SK-MEL-5 (cell line): ENCODE measurements at places on chromosomes 16 and 17. TPM values are rescaled to one million over a fixed set of nuclear protein-coding genes. Genes with fewer than 3 reads are reported as not detected.

GRCh38 chr16:30394592-30395154 lies 547 bp upstream of the ZNF48 start:
- DNase-seq, result no peak

DNA sequence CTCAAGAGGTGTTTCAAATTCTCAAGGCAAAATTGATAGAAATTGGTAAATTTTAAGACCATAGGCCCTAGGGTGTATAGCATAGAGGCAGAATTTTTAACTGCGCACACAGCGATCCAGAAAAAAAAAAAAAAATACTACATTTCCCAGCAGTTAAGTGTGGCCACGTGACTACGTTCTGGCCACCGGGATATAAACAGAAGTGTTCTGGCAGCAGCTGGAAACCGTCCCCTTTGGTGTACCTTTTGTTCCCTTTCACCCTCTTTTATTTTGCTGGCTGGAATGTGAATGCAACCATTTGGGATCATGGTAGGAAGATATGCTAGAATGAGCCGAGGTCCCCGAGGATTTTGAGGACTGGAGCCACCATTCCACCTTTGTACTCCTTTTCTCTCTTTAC lies 52.7 kb upstream of the AKAP1 start:
- DNase-seq, result no peak

DNA sequence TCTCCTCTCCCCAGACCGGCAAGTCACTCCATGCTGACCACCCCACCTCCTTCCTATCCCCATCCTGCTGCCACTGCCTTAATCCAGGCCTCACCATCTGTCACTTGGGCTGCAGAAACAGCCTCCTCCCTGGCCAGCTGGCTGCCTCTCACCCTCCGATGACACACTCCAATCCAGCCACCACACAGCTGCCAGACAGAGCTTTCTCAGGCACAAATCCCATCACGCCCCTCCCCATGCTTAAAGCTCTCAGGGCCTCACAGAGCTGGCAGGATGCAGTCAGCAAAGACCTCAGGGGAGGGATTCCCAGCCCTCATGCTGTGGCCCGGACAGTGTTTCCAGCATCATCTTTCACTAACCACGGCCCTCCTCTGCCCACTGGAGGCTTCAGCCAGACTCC lies 13.7 kb downstream of the CAMKK1 start:
- no peak for DNase-seq

DNA sequence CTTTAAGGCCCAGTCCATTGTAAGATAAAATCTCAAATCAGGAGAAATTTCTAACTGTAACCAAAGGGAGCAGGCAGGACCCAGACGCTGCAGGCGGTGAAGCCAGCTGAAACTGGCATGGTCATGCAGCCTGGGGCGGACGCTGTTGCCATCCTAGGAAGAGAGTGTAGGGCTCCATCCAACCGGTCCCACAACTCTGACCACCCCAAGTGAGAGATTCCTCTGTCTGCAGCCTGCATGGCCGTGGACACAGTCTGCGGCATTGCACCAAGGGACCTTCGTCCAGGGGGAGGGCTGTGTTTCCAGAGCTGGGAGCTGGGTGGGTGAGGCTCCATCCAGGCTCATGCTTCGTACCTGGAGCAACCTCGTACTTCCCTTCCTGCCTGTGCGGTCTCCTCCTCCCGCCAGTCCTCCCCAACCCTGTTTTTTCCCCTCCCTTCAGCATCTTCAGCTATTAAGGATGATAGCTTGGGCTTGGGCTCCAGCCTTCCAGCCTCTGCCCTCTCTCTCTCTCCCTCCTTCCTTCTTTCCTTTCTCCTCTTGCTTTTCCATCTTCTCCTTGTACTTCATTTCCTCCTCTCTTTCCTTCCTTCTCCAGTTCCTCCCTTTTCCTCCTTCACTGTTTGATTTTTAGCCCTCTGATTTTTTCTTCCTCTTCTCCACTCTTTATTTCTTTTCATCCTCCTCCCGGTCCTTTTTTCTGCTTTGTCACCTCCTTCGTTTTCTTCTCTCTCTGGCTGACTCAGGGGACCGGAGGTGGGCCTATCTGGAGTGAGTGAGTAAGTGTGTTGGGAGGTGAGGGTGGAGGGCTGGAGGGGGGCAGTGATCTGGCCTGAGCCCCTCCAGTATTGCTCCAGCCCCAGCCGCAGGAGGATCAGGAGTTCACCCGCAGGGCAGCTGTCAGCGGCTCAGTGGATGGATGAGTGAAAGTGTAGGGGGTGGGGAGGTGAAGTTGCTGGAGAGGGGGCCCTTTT lies 17.0 kb upstream of the LHX1 start:
- DNase-seq, result no peak

DNA sequence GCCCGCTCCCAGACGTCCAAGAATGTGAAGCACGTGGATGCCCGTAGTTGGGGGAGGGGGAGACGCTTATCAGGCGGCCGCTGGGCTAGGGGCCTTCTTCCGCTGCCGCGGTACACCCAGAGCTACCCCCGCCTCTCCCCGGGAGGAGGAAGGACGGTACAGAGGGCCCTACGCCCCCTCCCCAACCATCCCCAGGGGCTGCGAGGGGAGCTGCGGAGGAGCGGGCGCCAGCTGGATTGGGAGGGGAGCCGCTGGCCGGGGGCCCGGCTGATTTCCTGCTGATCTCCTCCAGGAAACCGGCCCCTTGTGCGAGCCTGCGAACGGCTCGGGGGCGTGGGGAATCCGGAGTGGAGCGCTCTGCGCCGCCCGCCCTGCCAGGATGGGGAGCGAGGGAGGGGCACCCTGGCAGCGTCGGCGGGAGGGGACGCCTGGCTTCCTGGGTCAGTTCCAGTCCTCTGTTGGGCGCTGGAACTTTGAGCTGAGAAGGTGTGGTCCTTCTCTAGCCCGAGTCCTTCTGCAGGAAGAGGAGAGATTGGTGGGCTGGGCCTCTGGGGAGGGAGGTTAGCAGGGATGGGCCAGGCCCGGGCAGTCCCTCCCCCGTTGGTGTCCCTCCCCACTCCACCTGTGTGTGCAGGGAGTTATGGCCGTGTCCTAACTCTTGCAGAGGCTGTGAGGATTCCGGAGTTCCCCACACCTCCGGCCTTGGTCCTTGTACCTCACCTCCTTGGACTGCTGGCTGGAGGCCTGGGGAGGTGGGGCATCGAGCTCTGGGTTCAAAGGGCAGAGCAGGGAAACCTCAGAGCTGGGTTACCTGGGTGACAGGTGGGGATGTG lies 19.2 kb downstream of the GJD3 start:
- DNase-seq, result no peak

DNA sequence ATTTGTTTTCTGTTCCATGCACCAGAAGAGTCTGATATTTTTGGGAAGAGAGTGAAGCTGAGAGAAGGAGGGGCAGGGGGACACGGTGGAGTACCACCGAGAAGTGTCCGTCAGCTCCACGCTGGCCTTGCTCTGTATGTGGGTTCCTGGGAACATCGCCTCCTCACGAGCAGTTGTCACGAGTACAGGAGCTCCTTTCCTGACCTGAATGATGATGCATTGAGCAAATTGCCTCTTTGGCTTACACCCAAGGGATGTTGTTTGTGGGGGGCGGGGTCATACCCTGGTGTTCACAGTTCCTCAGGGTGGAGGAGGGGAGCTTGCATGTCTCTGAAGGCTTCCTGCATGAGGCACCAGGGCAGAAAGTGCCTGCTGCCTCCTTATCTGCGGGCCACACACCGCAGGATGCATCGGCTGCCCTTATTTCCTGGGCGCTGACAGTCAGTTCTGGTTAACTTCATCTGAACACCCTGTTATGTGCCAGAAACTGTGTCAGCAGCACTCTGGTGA lies 36.2 kb downstream of the RGS9 start:
- DNase-seq, result peak; percentile 49

GRCh38 chr17:34711646-34712045 lies 132.3 kb downstream of the TMEM132E start:
- DNase-seq, result no peak

- no peak for DNase-seq
These were observed 878 bp downstream of the TRIM72 start for GRCh38 chr16:31214708-31215286.

- no peak for DNase-seq
These were observed 78.5 kb upstream of the CLEC3A start for GRCh38 chr16:77943801-77944200.

- DNase-seq, result no peak
These were observed 80.1 kb upstream of the TRAP1 start for GRCh38 chr16:3797473-3797872.

GRCh38 chr16:30829130-30830071 lies 42.4 kb upstream of the ZNF629 start:
- DNase-seq, result no peak

GRCh38 chr16:25838724-25839186 lies 147.0 kb downstream of the HS3ST4 start:
- DNase-seq, result peak; percentile 68

GRCh38 chr17:50218071-50218759 lies 16.8 kb upstream of the COL1A1 start:
- DNase-seq, result no peak

DNA sequence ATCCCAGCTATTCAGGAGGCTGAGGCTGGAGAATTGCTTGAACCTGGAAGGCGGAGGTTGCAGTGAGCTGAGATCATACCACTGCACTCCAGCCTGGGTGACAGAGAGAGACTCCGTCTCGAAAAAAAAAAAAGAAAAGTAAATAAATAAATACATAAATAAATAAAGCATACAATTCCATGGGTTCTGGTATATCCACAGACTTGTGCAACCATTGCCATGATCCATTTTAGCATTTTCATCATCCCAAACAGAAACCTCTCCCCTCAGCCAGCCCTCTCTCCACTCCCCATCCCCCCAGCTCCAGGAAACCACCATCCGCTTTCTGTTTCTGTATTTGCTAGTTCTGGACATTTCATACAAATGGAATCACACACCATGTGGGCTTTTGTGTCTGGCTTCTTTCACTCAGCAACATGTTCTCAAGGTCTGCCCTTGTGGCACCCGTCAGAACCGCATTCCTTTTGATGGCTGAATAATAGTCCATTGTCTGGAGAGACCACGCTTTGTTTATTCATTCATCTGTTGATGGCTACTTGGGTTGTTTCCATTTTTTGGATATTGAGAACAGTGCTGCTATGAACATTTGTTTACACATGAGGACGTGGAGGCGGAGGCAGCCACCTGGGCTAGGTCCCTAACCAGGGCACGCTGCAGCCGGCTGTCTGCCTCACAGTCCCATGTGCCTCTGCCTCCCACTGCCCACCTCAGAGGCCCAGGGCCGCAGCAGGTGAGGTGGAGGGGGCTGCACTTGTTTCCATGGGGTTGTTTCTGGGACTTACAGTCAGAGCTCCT lies 76.2 kb downstream of the NT5M start:
- peak; percentile 97 for DNase-seq

DNA sequence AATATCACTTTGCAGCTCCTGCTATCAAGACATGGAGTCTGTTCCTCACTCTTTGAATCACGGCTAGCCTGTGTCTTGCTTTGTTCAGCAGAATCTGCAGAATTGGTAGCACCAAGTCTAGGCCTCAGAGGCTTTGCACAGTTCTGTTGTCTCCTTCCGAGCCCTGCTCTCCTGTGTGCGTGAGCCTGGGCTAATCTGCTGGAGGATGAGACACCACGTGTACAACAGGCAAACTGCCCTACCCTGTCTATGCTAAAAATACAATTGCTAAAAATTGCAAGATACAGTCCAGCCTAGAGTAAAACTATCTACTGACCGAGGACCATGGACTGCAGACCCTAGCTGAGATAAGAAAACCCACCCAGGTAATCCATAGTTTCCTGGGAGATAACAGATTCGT lies 484.7 kb downstream of the NPIPA7 start:
- DNase-seq, result no peak

- DNase-seq, result no peak
These were observed 339.2 kb downstream of the WWOX start for GRCh38 chr16:78438632-78439031.

- DNase-seq, result no peak
These were observed 636 bp downstream of the WWOX start for GRCh38 chr16:78100112-78100467.

GRCh38 chr17:16879686-16880085 lies 92.2 kb downstream of the TNFRSF13B start:
- DNase-seq, result no peak

- DNase-seq, result peak; percentile 55
These were observed 97.4 kb upstream of the CACNG5 start for GRCh38 chr17:66737524-66737923.

- no peak for DNase-seq
These were observed 23.9 kb downstream of the PEMT start for GRCh38 chr17:17567631-17568030.

DNA sequence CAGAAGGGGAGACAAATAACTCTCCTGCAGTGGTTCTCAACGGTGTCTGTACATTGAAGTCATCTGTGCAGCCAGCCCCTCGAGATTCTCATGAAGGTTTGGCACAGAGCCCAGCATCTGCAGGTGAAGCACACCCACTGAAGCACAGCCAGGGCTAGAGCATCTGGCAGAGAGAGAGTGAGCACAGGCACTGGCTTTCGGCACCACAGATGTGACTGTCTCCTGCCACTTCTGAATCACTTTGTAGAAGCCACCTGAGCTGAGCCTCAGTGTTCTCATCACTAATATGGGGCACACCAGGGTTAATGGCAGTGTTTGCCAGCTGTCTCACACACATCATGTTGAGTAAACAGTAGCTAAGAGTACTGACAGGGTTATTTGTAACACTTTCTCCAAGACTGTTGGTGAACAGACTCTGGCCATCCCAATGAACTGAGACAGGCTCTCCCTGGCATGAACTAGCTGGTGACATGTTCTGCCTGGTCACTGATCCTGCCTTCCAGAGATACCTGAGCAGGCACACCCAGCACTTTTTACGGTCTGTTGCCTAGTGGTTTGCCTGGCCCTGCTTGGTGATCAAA lies 10.9 kb downstream of the HSPB9 start:
- no peak for DNase-seq

DNA sequence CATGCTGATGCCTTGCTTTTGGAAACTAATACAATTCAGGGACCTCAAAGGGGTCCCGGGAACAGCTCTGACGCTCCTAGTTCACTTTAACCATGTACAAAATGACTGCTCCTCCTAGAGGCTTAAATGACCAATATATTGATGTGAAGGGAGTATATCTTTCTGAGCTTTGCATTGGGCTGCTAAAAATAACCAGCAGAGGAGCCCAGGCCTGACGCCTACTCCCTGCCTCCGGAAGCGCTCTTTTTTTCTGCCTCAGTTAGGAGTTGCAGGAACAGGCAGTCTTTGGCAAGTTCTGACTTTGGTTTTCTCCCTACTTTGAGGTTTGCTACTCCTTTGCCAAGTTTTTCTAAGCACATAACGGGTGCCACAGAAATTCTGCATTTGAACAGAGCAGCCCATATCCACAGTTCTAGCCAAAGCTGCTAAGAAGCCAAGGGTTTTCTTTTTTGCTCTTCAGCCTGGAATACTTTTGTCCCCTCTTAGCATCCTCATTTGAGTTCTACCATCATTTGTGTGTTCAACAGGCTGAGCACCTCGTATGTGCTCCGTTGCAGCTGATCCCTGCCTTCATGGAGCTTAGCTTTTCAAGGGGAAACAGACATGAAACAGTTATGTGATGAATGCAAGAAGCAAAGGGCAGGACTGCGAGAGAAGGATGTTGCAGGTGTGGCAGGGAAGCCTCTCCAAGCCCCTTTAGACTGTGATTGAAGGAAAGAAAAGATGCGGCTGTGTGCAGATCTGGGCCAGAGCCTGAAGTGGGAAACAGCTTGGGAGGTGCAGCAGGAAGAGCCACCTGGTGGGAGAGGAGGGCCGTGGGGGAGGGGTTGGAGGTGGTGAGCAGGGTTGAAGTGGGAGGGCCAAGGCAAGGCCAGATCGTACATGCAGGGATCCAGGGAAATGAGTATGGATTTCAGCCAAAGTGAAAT lies 2.8 kb upstream of the NAGPA start:
- DNase-seq, result no peak

- no peak for DNase-seq
These were observed 9.2 kb downstream of the STAT3 start for GRCh38 chr17:42378959-42379594.

The ERAL1 gene
- 23.8 and 35.7 TPM in 2 replicates for total RNA-seq

The KREMEN2 gene
- total RNA-seq, result 3.7 and 4.5 TPM in 2 replicates

The SNAI3 gene
- total RNA-seq, result not detected in 2 replicates

The POLG2 gene
- 22.8 and 24.1 TPM in 2 replicates for total RNA-seq

The WFDC1 gene
- 714 and 808 TPM in 2 replicates for total RNA-seq

The OTOA gene
- total RNA-seq, result 0.27 TPM in 1 of 2 replicates, not detected in the other

The PDILT gene
- total RNA-seq, result not detected in 2 replicates
